ENCODE measurements at places on chromosomes 6 and 20.

DNA sequence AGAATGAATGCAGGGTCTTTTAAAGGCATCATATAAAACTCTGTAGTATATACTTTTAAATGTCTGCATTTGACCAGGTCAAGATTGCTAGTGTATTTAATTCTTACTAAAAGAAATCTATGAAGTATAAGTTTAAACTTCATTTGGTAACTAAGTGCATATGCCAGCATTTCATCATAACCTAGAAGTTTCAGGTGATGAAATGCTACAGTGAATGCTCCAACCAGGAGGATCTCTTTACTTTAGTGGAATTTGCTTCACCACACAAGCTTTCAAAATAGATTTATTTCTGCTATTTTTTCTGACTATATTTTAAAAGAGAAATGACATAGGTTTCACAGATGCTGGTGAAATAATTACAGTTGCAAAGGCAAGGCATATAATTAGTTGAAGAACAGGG is 141.9 kb downstream of the HIVEP2 start:
- DNase-seq: no peak

GRCh38 chr6:93516441-93516840 is 97.1 kb upstream of the EPHA7 start:
- no peak for DNase-seq

GRCh38 chr6:22899426-22899825 is 330.1 kb downstream of the HDGFL1 start:
- DNase-seq: no peak

DNA sequence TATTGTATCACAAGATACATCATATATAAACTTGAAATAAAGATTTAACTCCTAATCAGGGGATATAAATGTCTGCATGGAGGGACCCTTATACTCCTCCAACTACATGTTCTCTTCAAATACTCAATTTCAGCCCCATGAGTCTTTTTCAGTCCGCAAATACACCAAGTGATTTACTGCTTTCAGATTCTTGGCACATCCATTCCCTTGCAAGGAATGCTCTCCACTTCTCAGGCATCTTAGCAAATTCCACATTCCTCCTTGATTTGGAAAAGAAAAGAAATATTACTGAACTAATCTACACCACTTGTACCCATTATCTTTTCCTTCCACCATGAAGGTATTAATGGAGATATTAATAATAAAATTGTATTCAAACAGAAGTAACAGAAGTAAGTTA is 999.4 kb upstream of the GJE1 start:
- no peak for DNase-seq

- DNase-seq: no peak
Measured at GRCh38 chr6:131036601-131037000, 26.4 kb downstream of the EPB41L2 start.

DNA sequence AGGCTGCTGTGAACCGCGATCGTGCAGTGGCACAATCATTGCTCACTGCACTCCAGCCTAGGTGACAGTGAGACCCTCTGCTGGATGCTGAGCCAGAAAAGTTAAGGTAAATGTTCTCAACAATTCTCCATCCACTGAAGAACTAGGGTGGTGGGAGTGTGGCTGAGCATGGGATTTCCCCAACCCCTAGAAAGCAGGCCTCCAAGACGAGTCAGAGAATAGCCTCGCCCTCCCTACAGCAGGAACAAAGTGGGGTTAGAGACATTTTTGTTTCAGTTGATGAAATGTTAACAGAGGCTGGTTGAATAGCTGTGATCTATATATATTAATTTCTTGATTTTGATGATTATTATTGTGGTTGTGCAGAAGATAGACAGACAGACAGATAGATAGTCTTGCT is 6.1 kb upstream of the ALDH8A1 start:
- no peak for DNase-seq

DNA sequence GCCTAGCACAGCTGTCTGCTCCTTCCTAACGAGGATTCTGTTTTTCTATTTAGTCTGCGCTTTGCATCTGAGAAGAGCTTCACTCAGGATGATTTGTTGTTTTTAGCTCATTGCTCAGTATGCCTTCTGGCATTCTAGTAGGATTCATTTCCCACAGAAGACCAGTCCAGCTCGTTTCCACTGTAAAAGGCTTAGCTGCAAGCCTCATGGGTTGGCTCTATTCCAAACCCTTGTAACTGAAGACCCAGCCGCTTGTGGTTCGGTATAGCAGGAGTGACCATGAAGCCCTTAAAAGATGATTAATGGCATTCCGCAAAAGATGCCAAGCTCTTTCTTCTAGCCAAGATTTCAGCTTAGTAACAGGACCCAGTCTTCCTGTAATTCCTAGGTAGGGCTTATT is 7.2 kb downstream of the ADGRF1 start:
- no peak for DNase-seq

GRCh38 chr6:165571721-165572132 is 91.3 kb downstream of the PDE10A start:
- DNase-seq: no peak

- DNase-seq: no peak
Measured at GRCh38 chr20:2238601-2239000, 57.2 kb upstream of the TGM3 start.

DNA sequence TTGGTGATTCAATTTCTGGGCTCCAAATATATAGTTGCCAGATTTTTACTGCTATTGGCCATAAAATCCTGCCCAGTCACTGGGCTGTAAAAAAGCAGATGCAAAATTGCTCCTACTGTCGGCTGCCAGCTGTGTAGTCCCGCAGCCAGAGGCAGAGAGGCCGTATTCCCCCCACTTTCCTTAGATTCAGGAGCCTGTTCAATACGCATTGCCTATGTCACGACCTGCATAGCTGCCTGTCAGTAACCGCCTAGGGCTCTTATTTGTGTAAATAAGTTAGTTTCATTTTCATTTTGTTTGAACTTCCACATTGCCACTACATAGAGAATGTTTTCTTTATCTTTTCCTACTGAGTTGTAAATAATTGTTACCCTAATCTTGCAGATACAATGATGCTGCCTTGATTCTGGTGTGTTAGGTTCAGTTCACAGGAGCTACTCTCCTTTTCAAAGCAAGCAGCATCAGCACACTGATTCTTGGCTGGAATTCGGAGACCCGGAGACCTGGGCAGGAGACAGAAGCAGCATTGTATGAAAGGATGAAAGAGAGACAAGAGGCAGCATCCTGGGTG is 46.0 kb upstream of the UST start:
- no peak for DNase-seq

- no peak for DNase-seq
Measured at GRCh38 chr6:25487012-25487411, 165.0 kb upstream of the SCGN start.

- DNase-seq: no peak
Measured at GRCh38 chr6:39577446-39578165, 147.6 kb downstream of the KIF6 start.

- DNase-seq: peak; percentile 45
Measured at GRCh38 chr20:13995841-13996240, 525 bp downstream of the MACROD2 start.

DNA sequence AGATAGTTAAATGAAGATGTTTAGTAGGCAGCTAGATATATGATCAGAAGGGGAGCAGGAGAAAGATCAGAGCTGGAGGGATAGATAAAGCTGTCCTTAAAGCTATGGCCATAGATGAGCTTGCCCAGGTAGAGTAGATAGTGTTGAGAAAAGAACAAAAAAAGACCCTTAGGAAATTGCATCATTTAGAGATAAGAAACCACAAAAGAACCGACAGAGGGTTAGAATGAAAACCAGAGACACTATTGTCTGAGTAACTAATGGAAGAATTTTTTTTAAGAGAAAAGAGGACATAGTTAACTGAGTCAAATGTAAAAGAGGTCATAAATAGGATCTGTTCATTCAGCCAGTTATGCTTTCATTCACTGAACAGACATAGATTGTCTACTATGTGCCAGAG is 101.8 kb downstream of the TNFAIP3 start:
- DNase-seq: peak; percentile 37

- DNase-seq: no peak
Measured at GRCh38 chr6:30778001-30778635, 33.8 kb upstream of the IER3 start.

GRCh38 chr6:155647354-155647753 is 191.7 kb upstream of the NOX3 start:
- no peak for DNase-seq

DNA sequence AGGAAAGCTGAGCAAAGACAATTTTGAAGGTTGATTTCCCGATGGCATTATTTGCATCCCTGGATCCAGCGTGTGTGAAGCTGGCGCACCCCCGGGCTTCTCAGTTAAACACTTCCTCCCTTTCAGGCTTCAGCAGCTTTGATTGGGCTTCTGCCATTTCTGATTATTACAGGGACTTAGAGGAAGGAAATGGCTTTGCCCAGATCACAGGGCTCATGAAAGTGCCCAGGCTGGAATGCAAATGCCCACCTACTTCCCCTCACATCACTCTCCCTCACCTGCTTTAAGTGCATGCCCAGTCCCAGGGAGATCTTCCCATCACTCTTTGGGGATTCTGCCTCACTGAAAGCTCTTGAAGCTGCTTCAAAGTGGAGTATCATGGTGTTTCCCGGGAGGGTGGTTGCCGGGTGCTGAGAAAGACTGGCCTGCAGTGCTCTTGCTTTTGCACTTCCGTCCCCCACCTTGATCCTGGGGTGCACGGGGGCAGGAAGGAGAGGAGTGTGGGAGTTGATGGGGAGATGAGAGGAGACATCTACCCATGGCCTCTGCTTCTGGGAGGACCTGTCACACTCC is 28.3 kb downstream of the PHACTR3 start:
- DNase-seq: no peak

- no peak for DNase-seq
Measured at GRCh38 chr20:46646122-46646521, 5.1 kb downstream of the SLC13A3 start.
